Activated naive CD4-positive, alpha-beta T cell (primary cell): ENCODE measurements at places on chromosomes 2 and 18.

DNA sequence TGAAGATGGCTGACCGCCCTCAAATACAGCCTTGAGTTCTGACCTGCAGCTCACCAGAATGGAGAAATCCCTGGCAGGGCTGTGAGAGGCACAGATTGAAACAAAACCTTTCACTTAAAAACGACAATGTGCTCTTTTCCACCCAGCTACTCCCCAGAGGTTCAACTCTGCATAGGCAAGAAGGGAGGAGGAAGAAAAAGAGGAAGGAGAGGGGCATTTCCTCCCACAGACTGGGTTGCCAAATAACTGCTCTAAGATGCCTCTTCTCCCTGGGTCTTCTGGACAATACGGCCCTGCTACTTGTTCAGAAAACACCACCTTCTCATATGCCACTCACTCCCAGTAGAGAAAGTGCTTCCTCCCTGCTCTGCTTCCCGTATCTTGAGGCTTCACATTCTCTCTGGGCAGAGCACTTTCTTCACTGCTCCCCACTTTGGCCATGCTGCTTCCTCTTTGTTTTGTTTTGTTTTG is 136.4 kb upstream of the SLC1A4 start:
- no peak for DNase-seq

DNA sequence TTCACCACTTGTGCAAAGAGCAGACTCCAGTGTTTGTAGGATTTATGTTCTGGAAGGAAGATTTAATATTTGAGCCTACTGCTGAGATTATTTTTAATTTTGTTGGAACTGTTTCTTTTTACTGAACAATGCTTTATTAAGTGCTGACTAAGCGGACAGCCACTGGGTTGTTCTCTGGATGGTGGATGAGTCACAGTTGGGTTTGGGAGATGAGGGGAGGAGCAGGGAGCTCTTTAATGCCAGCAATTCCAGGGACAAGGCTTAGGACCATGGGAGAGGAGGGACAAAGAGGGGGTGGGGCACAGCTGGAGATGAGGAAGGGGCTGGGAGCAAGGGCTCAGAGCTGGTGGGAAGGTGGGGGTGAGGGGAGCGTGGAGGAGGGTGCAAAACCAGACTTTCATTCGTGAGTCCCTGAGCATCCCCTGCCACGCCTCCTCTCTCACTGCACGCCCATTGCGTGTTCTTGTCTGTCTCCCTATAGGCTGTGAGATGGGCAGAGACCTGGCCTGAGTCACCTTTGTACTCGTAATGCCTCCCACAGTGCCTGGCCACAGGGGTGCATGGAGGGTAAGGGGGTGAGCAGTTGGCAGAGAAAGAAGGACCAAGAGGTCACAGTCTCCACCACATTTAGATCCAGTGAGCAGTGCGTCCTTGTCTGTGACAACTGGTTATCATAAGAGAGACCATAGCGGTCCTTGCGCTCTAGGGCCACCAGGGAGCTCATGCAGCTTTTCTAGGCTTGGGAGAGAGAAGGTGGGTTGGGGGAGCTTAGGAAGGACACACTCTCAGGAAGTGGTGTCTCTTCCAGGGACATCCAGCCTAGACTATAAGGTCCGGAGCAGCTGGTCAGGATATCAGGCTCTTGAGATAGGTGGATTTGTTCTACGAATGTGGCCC is 18.4 kb downstream of the SLC4A3 start:
- DNase-seq, result no peak

DNA sequence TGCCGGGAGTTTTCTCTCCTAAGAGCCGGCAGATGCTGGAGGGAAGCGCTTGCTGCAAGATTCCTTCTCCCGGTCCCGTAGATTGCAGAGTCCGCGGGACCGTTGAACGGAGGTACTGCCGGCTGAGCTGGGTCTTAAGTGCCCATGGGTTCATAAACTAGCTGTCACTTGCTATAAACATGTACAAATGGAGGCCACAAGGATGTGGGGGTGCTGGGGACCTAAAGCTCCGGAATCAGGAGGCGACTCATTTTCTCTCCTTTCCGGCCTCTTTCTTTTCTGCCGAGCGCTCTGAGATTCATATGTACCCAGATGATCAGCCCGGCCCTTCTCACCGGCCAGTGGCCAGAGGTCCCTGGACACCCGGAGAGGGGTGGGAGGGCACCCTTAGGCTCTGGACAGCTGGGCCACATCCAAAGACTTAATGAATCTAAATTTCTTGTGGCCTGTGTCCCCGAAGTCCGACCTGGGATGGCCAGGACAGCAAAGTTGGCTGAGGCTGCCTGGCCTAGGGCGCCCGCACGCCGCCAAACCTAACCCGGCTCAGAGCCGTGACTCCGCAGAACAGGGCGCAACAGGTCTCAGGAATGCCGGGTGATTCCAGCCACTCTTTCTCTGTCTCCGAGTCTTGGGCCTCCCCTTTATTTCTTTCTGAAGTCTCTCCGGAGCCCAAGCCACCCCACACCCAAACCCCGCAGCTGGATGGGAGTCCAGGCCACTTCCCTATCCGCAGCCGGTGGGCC is 2.4 kb upstream of the PAX3 start:
- DNase-seq, result no peak

DNA sequence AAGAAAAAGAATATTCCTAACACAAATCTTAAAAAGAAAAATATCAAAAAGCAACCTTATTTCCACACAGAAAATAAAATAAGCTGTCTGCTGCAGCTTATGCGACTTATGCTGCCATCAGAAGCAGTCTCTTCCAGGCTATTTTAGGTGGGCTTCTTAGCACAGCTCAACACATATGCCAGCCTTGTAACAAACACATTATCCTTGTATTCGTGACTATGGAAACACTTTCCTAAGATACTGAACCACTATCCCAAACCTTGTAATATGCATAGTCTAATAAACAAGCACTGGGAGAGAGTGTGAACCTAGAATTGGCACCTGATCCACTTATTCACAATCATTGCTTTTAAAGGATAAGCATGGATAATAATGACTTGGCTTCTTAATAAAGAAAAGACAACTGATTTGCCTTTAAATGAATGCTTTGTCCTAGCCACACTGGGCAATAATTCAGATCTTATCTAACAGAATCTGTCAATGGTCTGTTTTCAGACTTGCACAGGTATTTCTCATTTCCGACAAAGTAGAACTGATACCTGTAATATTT is 40.0 kb upstream of the RNU4ATAC start:
- no peak for DNase-seq

DNA sequence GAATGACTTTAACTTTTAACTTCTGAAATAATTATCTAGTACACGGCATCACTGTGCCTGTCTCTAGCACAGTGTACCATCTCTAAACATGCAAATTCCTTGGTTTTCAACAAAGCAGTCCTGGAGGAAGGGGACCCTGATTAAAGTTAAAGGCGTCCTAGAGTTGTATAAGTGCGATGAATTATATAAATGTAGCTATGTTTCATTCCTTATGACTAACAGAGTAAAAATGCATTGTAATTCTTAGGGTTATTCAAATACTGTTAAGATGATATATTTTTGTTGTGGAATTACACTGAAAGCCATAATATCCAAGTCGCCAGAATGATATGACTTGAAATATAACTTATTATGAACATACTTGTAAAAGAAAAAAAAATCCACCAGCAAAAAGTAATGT is 544.9 kb upstream of the LINC00305 start:
- DNase-seq, result no peak
